Liver (tissue), 10 donors: ENCODE measurements at places on chromosomes 12 and 14.

GRCh38 chr14:103702497-103703432, 12.5 kb downstream of the XRCC3 start:
- DNase-seq = no peak

GRCh38 chr12:116642683-116643082, 83.5 kb downstream of the MAP1LC3B2 start:
- DNase-seq = no peak

DNA sequence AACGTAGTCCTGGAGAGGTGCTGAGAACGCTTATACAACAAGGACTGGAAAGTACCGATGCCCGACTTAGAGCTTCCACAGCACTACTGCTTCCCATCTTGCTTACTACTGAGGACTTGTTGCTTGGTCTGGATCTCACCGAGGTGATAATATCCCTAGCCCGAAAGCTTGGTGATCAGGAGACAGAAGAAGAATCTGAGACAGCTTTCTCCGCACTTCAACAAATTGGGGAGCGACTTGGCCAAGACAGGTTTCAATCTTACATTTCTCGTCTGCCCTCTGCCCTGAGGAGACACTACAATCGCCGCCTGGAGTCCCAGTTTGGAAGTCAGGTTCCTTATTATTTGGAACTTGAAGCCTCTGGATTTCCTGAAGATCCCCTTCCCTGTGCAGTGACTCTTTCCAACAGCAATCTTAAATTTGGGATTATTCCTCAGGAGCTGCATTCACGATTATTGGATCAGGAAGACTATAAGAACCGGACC, 1.1 kb downstream of the TOGARAM1 start:
- DNase-seq = no peak

- DNase-seq = no peak
Observed at GRCh38 chr12:16074894-16075293, 163.8 kb downstream of the DERA start.

DNA sequence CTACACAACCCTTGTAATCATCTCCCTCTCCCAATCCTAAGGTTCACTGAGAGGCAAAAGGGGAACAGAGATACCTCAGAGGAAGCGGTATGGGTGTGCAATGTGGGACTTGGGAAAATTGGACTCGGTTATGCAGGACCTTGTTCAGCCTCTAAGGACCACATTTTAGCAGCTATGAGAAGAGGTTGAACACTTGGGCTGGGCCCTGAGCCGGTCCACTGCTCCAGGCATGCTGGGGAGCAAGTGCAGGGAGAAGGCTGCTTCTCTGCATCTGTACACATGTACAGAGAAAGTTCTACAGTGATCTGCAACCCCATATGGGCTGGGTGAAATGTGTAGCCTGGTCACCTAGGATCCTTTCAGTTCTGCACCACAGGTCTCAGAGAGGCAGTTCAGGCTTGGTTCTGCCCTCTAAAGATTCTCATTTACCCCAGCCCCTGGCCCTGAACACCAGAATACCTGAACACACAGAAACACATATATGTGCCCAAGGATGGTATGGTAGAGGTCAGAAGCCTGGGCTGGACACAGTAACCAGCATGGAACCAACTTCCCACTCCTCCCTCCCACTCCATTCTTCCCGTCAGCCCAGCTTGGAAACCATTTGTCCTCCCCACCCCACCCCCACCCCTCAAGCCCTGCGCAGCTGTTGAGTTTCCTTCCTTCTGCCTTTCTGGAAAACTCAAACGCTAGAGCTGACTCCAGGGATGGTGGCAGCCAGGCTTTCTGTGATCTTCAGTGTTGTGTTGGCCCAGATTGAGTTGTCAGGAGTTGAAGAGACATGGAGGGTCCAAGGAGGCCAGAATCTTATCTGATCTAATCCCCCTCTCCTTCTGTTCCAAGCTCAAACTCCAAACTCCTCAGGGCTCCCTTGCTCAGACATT, 10.4 kb downstream of the HOXC5 start:
- no peak for DNase-seq

- DNase-seq = no peak
Observed at GRCh38 chr12:25670076-25671055, 117.3 kb upstream of the LMNTD1 start.

GRCh38 chr14:41604721-41605531, 1.8 kb upstream of the LRFN5 start:
- DNase-seq = peak; percentile 32

DNA sequence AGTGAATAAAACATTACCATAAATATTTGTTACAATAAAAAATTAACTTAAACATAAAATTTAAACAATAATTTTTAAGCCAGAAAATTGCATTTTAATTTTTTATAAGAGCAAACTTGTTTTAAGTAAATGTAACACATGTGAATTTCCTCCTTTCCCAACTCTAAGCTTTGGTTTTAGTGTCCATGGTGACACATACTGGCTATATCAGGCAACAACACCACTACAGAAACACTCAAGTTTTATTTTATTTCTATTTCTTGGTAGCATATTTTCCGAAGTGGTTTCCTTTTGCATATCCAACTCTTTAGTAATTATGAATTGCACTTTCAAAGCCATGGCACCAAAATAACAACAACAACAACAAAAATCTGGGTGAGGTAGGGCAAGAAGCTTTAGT, 2.2 kb downstream of the NELL2 start:
- DNase-seq = no peak

DNA sequence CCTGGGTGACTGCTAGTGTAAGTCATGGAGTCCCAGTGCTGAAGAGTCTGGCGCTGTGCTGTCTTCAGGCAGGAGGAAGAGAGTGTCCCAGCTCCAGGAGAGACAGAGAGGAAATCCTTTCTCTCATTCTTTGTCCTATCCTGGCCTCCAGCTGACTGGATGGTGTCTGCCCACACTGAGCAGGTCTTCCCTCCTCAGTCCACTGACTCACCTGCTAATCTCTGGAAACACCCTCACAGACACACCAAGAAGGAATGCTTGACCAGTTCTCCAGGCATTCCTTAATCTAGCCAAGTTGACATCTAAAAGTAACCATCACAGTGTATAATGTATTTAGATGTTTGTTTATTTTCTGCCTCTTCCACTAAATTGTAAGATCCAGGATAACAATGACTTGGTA, 53.9 kb downstream of the EMP1 start:
- no peak for DNase-seq

- DNase-seq = no peak
Observed at GRCh38 chr12:88544991-88545980, 35.0 kb downstream of the KITLG start.
